ENCODE measurements at places on chromosomes 3 and 15.
A peak's percentile ranks its signal among the peaks of the same experiment; 100 is the strongest.

GRCh38 chr3:12796171-12797123, at the start of gene CAND2:
CAND2 (plus strand) TSS chr3:12796680; CDS start chr3:12796721, 41 bp downstream.
- DNase-seq = peak; percentile 16

- no peak for DNase-seq
Observed at GRCh38 chr3:11826628-11827265, 19.9 kb downstream of the TAMM41 start.

DNA sequence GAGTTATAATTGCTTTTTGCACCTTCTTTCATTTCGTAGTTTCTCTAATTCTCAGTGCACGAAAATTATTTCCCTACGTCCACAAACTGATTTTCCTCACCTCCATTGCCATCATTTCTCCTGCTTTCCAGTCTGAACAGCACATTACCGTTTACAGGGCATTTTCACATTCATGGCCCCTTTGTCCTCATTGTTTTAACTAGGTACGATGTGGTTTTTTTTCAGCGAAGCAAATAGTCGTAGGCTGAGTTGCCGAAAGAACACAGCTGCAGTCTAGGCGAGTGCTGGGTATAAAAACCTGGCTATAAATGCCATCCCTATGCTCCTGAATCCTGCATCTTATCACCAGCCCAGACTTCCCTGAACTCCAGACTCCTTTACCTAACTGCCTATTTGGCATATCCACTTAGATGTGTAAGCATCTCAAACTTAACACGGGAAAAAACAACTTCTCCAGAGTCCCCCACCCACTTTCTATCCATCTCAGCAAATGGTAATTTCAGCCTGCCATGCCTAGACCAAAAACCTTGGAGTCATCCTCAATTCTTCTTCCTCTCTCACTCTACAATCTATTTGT, 691 bp upstream of the FSIP1 start:
- DNase-seq = no peak

DNA sequence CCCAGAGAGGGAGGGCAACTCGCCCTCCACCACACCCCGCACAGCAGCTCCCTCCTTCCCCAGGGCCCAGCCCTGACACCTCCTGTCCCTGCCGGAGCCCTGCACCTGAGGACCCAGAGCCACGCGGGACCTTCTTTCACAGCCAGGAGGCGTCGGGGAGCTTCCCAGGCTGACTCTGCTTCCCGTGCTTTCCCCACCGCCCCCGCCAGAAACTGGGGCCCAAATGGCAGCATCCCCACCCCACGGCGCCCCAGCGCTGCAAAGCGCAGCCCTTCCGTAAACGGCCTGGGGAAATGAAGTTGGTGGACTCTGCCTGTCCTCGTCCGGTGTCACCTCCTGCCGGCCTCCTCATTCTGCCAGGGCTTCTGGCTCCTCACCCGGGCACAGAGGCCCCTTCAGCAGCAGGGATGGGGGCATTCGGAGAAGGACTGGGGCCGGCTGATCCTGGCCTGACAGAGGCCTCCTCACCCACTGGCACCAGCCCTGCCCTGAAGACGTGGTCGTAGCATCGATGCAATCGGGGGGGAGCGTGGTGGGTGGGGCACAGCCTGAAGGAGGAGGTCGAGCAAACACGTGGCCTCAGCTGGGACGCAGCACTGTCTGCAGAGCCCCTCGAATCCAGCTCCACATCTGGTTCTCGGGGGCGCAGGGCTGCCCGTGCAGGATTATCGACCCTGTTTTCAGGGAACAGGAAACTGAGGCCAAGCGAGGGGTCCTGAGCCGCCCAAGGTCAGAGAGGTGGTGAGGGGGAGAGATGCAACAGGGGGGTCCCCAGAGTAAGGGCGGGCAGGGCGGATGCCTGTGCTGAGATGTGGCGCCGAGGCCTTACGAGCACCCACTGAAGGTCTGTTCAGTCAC, 235.4 kb downstream of the XXYLT1 start:
- DNase-seq = no peak

DNA sequence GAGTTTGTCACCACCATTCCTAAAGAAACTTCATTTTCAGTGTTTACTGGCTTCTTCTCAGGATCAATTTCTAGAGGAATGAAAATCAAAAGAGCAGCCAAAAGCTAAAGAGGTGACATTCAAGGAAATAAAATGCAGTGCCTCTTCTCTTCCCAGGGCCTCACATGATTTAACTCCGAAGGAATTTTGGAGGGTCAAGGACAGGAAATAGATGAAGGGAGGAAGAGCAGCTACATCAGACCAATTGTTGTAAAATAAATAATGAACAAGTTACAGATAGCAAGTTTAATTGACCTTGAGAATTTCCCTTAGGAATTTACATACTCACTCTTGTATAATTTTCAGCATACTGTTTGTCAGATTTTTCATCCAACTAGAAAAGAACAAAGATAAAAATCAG, 78.1 kb downstream of the LRRFIP2 start:
- no peak for DNase-seq

- DNase-seq = no peak
Observed at GRCh38 chr3:187132666-187133065, 6.6 kb downstream of the RPL39L start.

- DNase-seq = no peak
Observed at GRCh38 chr3:18672561-18672960, 247.4 kb upstream of the SATB1 start.

DNA sequence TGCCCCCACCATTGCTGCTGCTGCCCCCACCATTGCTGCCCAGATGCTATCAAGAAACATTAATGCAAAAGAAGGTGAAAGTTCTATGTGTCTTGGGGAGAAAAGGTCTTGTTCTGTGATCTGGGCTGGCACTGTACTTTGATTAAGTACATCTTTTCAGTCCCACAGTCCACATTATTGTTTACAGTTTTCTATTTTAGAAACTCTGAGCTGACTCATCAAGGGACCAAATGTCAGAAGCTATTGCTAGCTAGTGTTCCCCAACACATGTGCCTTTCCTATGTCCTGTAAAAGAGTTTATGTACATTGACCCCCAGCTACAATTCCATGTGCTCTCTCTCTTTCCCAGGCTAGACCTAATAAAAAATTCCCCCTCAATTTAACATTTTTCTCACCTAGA, 264.7 kb upstream of the NECTIN3 start:
- no peak for DNase-seq

- DNase-seq = no peak
Observed at GRCh38 chr15:31867536-31868442, 162.5 kb upstream of the CHRNA7 start.

GRCh38 chr15:35751413-35752133, 205.6 kb upstream of the DPH6 start:
- no peak for DNase-seq

- DNase-seq = no peak
Observed at GRCh38 chr15:43845421-43845820, 18.6 kb downstream of the WDR76 start.

GRCh38 chr3:157204431-157204830, 44.5 kb upstream of the CCNL1 start:
- no peak for DNase-seq

DNA sequence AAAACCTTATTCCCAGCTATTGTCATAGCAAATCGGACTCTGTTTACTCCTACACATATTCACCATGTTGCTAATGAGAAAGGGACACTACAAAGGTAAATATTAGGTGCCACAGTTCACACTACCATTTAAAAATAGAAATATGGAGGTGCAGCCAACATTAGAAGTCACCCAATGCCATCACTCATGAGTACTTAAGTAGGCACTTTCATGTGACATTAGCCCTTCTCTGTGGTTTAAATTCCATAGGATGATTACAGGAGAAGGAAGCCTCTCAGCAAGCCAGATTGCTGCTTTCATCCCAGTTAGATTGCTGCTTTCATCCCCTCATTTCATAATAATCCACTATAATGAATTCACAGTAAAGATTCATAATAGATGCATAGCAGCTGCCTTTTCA, 376.8 kb upstream of the ALCAM start:
- DNase-seq = no peak

GRCh38 chr3:47617086-47618010, 38.7 kb upstream of the CSPG5 start:
- DNase-seq = no peak

DNA sequence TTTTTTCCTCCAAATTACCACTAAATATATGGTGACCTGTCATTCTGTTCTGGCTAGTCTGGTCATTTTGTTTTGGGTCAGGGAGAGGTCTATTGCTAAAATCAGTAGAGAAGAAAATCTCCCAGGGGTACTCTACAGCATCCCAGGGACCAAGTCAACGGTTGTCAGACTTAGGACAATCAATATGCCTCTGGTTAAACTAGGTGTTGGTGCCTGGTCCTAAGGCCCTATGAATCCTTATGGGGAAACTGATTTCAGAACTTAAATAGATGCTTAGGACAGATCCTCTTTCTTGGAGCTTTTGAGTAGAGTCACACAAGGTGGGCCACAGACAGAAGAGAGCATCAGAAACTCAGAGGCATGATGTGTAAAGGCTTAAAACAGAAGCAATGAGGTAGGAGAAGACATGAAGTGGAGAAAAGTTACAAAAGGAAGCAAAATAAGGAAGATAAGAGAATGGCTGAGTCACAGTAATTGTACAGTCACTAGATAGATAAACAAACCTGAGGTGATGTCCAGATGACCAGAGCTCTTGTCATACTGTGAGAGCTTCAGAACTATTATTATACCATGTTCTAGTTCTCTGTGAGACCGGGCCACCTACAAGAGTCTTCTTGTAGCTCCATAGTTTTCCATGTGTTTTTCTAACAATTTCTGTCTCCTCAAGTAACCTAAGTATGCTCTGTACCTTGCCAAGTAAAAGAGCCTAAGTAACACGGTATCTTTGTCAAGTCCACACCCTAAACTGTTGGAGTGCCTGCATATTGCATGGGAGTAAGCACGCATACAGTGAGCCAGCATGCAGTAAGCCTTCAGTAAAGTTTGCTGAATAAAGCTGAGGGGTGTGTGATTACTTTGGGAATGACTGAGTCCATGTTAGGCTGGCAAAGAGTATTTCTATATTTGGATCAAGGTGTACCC, 44.6 kb upstream of the LEKR1 start:
- DNase-seq = no peak

- no peak for DNase-seq
Observed at GRCh38 chr15:66494262-66494661, 3.3 kb downstream of the SNAPC5 start.

DNA sequence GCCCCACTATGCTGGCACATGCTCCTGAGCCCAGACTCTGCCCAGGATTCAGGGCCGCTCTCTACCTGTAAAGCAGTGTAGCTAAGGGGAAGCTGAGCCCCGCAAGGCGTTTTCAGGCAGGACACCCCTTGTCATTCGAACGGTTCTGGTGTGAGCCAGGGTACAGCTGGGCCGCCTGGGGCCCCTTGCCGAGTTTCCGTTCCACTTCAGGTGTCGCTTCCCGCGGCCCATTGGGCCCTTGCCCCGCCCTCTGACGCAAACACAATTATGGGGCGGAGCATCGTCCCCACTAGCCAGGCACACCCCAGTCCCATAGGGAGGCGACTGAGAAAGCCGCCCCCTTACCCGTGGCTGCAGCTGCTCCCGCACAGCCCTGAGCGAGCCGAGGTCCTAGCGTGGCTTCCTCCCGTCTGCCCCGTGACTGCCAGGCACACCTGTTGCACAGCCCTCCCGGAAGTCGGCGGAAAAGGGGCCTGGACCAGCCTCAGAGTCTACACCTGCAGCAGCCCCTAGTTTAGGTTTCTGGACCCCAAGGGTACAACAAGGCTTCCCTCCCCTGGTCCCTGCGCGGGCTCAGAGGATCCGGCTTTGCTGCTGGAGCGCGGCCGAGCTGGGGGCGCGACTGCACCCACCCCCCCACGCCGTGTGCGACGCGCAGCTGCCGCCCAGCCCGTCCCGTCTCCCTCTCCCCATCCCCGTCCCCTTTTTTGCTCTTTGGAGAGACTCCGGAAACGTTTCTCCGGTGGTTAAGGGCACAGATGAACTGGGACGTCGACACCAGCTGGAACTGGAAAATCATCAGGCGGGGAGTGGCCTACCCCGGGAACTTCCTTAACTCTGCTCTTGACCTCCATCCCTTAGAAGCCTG, at the start of gene PLSCR2:
Gene PLSCR2 (minus strand): TSS at position 412 of the 868 bp plus-strand sequence. CDS start 9,657 bp downstream, outside the sequence.
- DNase-seq = peak; percentile 45

DNA sequence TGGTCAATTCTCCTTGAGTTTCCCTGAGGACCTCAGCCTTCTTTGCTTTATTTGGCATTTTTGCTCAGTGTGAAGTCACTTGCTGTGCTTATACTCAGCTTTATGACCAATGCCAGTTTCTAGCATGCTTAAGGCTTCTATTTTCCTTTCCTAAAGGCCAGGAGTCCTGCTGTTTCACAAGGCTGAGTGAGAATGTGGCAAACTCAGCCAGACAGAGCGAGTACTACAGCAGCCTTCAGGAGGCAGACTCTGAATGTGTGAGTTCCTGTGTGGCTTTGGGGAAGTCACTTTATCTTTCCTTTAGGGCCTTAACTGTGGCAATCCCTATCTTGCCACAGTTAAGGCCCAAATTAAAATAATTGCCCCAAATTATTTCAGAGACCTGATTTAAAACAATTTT, 213.2 kb upstream of the MRPL3 start:
- DNase-seq = no peak

- no peak for DNase-seq
Observed at GRCh38 chr3:46282041-46282440, 39.8 kb downstream of the CCR3 start.

DNA sequence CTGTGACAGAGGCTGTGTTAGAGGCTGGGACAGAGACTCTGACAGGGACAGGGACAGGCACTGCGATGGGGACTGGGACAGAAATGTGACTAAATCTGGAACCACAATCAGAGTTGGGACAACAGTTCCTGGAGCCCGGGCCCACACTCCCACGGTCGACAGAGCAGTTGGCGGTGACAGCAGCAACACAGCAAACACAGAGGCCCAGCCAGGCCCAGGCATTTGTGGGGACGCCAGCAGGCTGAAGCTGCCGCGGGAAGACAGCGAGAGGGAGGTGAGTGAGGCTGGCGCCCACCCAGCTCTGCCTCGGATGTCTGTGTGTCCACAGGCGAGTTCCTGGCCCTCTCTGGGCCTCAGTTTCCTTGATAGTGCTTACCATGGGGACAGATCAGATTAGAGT, 9.3 kb upstream of the HCN4 start:
- DNase-seq = no peak

DNA sequence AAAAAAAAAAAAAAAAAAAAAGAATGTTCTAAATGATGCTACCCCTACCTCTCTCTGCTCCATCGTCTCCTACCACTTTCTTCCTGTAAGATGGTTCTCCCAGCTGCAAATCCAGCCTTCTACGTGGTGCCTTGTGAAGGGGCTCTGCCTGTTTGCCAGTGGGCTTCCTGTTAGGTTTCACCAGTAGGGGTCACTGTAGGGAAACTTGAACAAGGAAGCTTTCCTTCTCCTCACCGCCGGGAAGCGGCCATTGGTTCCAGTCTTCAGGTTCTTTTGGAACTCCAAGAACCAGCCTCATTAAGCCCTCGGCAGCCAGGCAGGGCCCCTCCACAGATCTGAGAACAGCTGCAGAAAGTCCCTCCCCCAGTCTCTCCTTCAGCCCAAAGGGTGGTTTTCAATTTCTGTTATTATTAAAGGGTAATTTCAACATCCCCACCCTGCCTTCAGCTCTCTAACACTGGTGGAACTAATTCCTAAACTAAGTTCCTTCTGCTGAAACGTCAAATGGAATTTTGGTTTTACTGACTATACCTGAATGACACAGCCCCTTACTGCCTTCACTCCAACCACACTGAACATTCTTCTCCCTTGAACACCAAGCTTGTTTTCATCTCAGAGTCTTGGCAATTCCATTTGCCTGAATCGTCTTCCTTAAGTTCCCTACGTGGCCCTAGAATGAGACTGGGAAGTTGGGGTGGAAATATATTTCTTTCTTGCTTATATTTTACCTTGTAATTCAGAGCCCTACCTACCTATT, 13.5 kb downstream of the MCCC1 start:
- no peak for DNase-seq

GRCh38 chr15:81813215-81813614, 232.6 kb downstream of the MEX3B start:
- no peak for DNase-seq
